ENCODE measurements at places on chromosomes 1 and 21.

- no peak for DNase-seq
These were observed 7.8 kb downstream of the DIPK1A start for GRCh38 chr1:92953491-92953890.

DNA sequence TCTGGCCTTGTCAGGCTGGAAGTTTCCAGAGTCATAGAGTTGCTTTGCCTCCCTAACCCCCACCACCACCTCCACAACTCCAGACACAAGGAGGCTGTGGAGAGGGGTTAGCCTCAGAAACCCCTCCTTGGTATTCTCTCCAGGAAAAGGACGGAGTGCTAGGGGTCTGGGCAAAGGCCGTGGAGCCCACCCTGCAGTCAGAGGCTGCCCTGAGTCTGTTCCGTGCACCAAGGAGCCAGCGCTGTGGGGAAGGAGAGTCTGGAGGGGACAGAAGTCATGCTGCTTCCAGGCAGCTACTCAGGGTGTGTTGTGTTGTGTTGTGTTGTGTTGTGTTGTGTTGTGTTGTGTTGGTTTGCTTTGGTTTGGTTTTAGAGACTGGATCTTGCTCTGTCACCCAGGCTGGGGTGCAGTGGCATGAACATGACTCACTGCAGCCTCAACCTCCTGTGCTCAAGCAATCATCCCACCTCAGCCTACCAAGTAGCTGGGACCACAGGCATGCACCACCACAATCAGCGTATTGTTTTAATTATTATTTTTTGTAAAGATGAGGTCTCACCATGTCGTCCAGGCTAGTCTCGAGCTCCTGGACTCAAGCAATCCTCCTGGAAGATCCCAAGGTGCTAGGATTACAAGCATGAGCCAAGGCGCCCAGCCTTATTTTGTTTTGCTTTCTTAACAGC is 122.2 kb upstream of the TMEM51 start:
- no peak for DNase-seq

DNA sequence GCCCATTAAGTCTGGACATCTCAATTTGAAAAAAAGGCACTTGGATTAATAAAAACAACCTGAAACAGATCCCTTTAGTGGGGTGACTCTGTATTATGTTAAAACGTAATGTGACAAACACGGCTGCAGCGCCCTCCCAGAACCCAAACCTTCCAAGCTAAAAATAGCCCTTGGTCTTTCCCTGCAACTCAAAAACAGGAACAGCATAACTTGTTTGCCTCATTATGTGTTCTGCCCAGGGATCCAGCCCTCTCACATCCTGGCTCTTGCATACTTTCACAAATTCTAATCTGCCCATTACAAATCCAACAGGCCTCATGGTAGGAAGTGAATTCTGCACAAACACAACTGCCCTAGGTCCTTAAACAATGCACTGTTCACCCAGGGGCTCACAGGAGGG is 94.7 kb upstream of the GADD45A start:
- DNase-seq = no peak

- no peak for DNase-seq
These were observed 10.8 kb upstream of the A3GALT2 start for GRCh38 chr1:33331444-33332356.

GRCh38 chr1:65109487-65109886 is 38.5 kb upstream of the AK4 start:
- DNase-seq = no peak

GRCh38 chr1:42456754-42457089 is 379 bp downstream of the PPCS start:
- peak; percentile 47 for DNase-seq

DNA sequence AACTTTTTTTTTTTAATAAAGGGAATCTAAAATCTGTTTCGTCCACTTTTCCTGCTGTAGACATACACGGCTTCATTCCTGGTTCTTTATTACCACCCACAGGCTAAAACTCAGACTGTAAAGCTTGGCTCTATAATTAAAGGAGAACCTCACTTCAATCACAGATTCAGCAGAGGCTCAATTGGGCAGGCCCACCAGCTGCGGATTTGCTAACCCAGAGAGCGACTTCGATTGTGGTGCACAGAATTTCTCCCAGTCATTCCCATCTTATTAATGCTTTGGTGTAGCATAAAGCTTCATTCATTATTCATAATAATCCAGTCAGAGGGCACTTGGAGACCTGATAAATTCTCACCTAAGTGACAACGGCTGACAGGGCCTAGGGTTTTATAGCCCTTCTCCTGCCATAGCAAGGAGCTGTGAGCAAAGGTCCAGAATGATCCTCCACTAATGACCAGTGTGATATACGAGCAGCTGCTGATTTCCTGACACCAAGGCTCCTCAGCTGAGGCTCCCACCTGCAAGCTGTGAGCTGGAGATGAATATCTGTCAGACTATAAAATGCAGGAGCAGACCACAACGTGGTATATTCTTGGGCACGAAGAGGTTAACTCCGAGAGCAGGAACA is 149.0 kb downstream of the ATP6V1G3 start:
- DNase-seq = no peak

- DNase-seq = no peak
These were observed 37.6 kb downstream of the PARP1 start for GRCh38 chr1:226370144-226370923.

GRCh38 chr1:71916894-71917293 is 365.4 kb downstream of the NEGR1 start:
- DNase-seq = no peak

DNA sequence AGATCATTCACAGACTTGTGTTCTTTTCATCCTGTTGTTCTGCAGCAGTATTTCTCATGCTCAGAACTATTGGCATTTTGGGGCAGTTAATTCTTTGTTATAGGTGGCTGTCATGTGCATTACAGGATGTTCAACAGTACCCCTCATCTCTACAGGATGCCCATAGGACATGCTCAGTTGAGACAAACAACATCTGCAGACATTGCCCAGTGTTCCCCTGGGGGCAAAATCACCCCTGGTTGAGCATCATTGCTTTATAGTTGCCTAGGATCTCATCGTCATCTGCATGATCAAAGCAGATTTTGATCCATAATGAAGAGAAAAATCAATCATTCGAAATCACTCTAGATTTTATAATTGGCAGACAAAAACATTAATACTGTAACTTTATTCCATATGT is 222.5 kb upstream of the CACYBP start:
- DNase-seq = no peak

DNA sequence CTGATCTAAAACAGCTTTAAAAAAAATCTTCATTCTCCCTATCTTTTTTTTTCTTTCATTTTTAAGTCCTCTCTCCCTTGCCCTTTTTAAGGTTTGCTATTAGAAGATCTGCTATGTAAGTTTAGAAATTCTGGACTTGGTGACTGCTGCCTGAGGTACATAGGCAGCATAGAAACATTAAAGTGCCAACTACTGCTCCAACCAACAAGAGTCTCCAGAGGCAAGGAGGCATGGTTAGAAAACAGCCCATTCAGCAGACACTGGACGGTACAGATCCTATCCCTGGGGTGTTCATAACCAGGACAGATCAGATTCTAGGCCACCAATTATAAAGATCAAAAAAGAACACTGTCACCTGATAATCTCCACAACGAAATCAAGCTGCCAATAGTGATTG is 36.6 kb downstream of the GPR3 start:
- DNase-seq = no peak

- no peak for DNase-seq
These were observed 455.8 kb upstream of the VAMP3 start for GRCh38 chr1:7315316-7315715.

GRCh38 chr1:93528412-93528811 is 80.5 kb downstream of the FNBP1L start:
- DNase-seq = no peak

GRCh38 chr1:185559684-185560331 is 174.4 kb upstream of the HMCN1 start:
- no peak for DNase-seq

GRCh38 chr1:228102791-228103620 is at the start of gene C1orf35:
Gene C1orf35 (minus strand): TSS chr1:228103325. CDS start chr1:228103227, 98 bp downstream.
- peak; percentile 96 for DNase-seq

GRCh38 chr1:223007935-223008334 is 135.1 kb downstream of the TLR5 start:
- no peak for DNase-seq

DNA sequence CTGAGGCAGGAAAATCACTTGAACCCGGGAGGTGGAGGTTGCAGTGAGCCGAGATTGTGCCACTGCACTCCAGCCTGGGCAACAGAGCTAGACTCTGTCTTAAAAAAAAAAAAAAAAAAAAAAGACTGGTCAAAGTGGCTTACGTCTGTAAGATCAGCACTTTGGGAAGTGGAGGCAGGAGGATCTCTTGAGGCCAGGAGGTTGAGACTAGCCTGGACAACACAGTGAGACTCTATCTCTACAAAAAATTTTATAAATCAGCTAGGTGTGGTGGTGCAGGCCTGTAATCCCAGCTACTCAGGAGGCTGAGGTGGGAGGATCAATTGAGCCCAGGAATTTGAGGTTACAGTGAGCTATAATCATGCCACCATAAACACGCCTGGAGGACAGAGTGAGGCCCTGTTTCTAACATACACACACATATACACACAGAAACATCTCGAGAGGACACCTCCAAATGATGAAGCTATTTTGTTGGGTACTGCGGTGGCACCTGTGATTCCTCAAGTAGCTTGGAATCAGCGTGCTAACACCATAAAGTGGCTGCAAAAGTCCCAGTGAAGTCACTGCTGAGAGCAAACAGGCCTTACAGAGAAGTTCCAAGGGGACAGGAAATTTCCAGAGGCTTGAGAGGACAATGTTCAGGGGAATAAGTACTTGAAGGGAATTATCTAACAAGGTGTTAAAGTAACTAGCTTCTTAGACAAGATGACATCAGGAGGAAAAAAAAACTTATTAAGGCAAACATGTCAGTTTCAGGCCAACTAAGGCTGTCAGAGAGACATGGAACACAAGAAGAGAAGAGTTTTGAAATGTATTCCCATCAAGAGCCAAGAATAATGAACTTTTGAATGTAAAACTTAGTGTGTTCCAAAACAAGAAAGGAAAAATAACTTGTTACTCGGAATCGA is 1.3 kb downstream of the NADK start:
- no peak for DNase-seq

GRCh38 chr1:155004352-155005075 is 1.9 kb downstream of the ZBTB7B start:
- no peak for DNase-seq

GRCh38 chr1:204723131-204723787 is 37.7 kb upstream of the LRRN2 start:
- DNase-seq = peak; percentile 65

- DNase-seq = no peak
These were observed 140.2 kb downstream of the KAZN start for GRCh38 chr1:14738647-14739046.

- peak; percentile 60 for DNase-seq
These were observed 15.3 kb upstream of the SKI start for GRCh38 chr1:2212532-2213491.

DNA sequence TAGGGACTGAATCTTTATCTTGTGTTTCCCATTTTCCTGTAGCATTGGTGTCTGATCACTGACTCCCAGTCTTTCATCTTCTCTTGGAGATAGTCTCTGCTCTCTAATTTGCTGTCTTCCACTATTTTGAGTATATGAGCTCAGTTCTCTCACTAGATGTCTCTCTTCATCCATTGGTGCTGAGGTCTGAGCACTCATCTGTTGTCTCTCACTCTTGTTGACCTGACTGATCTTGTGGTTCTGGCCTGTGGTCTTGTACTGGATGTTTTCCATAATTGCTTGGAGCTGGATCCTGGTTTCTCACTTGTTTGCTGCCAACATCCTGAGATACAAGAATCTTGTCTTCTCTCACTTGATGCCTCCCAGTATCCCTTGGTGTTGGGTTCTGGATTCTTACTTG is 25.1 kb upstream of the S100A11 start:
- DNase-seq = no peak

- DNase-seq = no peak
These were observed 422.9 kb downstream of the PTBP2 start for GRCh38 chr1:97144527-97144926.

DNA sequence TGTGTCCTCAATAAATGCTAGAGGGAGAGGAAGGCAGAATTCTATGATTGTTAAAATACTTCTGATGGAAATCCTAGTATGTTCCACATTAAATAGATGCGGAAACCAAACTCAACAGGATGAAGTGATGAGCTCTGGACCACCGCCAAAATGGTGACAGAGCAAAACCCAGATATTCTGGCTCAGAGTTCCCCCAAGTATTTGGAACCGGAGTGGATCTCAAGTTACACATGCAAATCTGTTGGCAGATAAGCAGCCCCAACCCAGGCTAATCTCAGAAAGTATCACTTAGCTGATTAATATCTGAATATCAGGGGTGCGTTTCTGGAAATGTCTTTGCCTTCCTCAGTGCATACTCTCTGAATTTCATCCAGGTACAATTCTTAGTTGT is 17.4 kb upstream of the GRHL3 start:
- no peak for DNase-seq

GRCh38 chr1:167717351-167717750 is 4.4 kb upstream of the MPZL1 start:
- DNase-seq = no peak
